Suprapubic skin (tissue), 4 donors: ENCODE measurements at places on chromosomes 13 and 19.

- no peaks in the 10 kb centered on the region for H3K36me3 ChIP-seq
- peaks cover 9% of the 10 kb centered on the region for H3K27me3 ChIP-seq
- no peaks in the 10 kb centered on the region for H3K4me1 ChIP-seq
- no peak for DNase-seq
- H3K4me3 ChIP-seq, result no peak overlapping the region
Measured at GRCh38 chr13:97015661-97016350, 21.5 kb upstream of the OXGR1 start.

- no peak overlapping the region for H3K4me3 ChIP-seq
- H3K36me3 ChIP-seq, result peaks cover 75% of the 10 kb centered on the region
- no peaks in the 10 kb centered on the region for H3K27me3 ChIP-seq
Measured at GRCh38 chr13:29522044-29522685, 73.3 kb downstream of the SLC7A1 start.

GRCh38 chr19:37998801-37999308 is 91.8 kb downstream of the SIPA1L3 start:
- no peak overlapping the region for H3K4me3 ChIP-seq
- DNase-seq, result no peak
- no peaks in the 10 kb centered on the region for H3K27me3 ChIP-seq
- peaks cover 26% of the 10 kb centered on the region for H3K4me1 ChIP-seq
- H3K27ac ChIP-seq, result no peak overlapping the region

- H3K4me1 ChIP-seq, result peaks cover 41% of the 10 kb centered on the region
- DNase-seq, result no peak
Measured at GRCh38 chr19:10872546-10873107, 1.3 kb downstream of the CARM1 start.

GRCh38 chr19:13727798-13728197 is 36.5 kb upstream of the MRI1 start:
- DNase-seq, result no peak
- no peaks in the 10 kb centered on the region for H3K36me3 ChIP-seq
- H3K27ac ChIP-seq, result no peak overlapping the region
- H3K4me1 ChIP-seq, result peaks cover 24% of the 10 kb centered on the region
- no peak overlapping the region for H3K4me3 ChIP-seq
